ENCODE measurements at places on chromosomes 11 and 22.
A peak's percentile ranks its signal among the peaks of the same experiment; 100 is the strongest.

DNA sequence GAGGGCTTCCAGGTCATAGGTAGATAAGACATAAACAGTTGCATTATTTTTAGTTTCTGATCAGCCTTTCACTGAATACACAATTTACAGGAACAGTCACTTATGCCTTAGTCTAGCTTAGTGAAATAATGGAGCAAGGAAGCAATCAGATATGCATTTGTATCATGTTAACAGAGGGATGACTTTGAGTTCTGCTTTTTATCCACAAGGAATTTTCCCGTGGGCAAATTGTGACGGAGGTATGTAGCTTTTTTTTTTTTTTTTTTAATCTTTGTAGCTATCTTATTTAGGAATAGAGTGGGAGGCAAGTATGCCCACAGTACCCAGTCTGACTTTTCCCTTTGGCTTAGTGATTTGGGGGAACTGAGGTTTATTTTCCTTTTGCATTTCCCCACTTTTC is 3.4 kb upstream of the NLRP10 start:
- no peak for DNase-seq

DNA sequence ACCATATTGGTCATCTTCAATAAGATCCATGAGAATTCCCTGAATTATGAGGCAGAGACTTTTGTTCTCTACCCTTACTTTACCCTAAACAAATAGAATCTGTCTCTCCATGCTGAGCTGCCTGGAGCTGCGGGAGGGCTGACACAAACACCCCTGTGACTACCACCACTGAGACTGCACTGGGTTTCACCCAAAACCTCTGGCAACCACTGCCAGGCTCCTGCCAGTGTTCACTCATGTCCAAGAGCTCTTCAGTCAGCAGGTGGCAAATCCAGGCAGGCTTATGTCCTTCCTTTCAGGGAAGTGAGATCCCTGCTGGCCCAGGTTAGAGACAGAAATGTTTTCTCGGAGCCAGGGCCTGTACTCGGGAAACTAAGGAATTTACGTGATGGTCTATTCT is 1105.3 kb downstream of the LRRC4C start:
- DNase-seq: no peak

DNA sequence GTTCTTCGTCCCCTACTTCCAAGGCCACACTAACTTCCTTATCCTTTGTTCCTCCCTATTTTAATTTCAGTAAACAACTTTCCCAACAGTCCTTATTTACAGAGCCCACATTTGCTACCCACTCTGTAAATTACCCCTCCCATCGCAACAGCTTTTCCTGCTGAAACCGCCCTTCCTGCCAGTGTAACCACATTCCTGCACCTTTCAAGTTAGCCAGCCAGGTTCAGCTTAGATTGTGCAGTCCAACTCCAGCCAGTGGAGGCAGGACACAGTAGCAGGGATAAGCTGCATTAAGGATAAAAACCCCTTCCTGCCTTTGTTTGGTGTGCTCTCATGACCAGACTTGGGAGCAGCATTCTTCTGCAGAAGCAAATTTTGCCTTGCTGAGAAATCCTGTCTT is 768.3 kb upstream of the ARHGAP42 start:
- no peak for DNase-seq

GRCh38 chr11:78217650-78218541 is 29.2 kb downstream of the USP35 start:
- DNase-seq: no peak

GRCh38 chr11:75777461-75778110 is 9.0 kb downstream of the DGAT2 start:
- no peak for DNase-seq

GRCh38 chr11:113477321-113477720 is 2.1 kb upstream of the DRD2 start:
- DNase-seq: no peak

GRCh38 chr11:72683782-72684200 is 9.6 kb upstream of the PDE2A start:
- no peak for DNase-seq

DNA sequence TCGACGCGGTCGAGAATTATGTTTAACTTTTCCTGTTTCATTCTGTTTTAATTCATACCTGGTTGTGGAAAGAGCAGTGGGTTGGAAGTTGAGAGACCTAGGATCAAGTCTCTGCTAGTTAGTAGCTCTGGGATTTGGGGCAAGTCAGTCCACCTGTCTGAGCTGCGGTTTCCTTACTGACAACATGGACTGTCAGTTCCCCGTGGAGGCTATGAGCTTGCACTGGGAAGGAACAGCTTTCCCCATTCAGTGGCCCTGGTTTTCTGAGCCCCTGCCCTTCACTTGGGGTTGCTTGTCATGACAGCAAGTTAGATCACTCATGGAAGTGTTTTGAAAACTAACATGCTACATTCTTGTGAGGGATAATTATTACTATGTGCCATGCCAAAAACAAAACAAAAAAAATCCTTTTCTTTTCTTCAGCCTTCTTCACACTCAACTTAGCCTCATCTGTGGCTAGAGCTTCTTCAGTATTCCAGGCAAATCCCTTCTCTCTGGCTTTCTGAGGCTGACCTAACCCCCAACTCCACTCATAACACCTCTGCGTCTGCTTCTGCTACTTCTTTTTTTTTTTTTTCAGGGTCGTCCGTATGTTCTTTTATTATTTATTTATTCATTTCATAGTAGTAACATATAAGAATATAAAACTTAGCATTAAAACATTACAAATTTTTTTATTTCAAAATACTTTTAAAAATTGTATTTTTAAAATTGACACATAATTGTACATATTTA is 43.0 kb upstream of the ZBED5 start:
- DNase-seq: no peak

DNA sequence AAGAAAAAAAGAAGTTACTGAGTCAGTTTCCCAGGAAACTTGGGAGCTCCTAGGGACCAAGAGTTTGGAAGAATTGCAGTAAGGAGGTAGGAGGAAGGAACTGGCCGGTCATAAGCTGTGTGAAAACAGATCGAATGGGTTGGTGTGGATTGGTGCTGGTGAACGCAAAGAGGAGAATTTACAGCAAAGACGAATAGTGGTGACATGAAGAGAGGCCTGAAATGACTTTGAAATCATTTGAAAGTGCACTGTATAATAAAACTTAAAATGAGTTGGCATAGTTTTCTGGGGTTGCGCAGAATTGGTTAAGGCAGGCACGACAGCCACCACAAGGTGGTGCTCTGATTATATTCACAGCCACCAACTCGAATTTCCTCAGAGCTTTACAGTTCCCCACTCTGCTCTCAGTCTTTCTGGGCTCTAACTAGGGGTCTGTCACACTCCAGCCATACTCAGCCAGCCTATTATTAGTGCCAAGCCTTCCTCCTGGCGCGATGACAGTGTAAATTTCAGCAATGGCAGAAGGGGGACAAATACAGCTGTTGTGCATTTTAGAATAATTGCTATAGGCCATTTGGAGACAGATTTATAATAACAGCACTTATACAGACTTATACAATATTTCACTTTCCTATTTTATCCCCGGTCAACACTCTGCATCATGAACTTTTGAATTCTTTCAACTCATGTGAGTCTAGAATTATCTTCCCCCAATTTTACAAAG is 8.3 kb upstream of the HTR3B start:
- no peak for DNase-seq

DNA sequence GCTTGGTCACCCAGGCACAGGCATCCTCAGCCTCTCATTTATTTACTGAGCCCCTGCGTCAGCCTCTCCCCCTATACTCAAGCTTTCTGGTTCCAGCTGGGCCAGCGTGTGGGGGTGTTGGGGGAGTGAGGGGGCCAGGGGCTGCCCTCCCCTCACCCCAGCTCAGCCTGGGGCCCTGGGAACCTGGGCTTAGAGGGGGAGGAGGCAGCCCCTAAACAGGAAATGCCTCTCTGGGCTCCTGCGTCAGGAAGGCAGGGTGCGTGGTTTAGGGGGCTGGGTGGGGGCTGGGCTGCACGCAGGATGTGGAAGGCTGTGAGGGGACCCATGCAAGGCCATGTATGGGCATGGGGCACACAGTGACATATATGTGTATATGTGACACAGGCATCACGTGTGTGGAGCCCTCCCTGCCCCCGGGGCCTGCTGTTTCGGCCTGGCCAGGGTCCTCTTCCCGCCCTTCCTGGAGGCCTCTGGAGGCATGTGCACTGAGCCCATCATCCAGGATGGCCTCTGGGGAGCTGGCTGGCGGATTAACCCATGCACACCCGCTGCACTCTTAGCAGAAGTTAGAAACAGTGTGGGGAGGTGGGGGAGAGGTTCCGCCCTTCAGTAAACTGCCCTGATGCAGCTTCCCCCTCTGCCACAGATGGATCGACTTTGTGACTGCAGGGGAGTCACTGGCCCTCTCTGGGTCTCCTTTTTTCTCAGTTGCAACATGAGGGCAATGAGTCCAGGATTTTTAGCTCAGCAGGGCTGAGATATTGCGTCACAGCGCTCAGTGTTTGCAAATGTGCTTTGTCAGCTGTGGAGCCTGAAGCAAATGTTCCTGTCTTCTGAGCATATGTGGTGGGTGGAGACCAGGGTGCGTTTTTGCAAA is 1.1 kb upstream of the CD248 start:
- DNase-seq: peak; percentile 86

- DNase-seq: no peak
Observed at GRCh38 chr11:282630-283360, 4.6 kb downstream of the NLRP6 start.

GRCh38 chr11:107043242-107044006 is 25.1 kb upstream of the GUCY1A2 start:
- DNase-seq: no peak
